ENCODE measurements at places on chromosomes 12 and 14.

DNA sequence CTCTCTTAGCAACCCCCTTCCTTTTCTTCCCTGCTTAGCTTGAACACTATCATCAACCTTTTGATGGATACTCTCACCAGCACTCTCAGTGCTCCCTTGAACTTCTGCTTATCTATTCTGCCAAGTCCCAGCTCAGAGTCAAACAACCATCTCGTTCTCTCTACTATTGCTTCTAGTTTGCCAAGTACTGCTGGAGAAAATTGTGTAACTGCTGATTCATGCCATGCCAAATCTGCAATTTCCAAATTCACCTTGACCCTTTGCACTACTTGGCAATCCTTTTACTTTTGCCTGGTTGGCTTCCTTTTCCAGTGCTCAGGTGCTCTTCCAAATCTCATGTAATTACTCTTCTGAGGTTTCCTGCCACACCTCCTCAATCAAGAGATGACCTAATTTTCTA is 2.8 kb upstream of the CCDC196 start:
- H3K27me3 ChIP-seq: no peaks in the 10 kb centered on the region
- H3K36me3 ChIP-seq: no peaks in the 10 kb centered on the region
- H3K4me1 ChIP-seq: no peaks in the 10 kb centered on the region
- no peak overlapping the region for H3K4me3 ChIP-seq
- no peak overlapping the region for H3K27ac ChIP-seq

DNA sequence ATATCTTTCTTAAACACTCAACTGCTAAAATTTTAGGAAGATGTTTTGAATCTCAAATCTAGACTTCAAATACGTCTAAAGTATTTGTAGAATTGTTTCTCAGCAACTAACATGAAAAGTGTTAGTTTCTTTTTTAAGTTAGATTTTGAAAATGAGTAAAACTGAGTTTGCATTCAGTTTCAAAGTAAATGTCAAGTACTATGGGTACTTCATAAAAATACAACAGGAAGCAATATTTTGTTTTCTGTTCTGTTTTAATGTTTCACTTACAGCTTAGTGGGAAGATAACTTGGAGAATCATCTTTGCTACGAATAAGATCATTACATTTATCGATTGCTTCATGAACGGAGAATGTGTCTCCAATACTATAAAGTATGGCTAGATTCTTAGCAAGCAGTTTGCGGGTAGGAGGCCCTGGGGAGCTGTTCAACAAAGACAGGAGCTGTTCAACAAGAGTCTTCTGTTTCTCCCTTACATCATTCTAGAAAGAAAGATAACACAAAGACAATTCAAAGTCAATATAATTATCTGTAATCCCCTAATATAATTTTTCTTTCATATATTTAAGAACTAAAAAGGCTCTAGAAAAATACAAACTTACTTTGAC is 20.2 kb downstream of the HEATR5A start:
- peaks cover 15% of the 10 kb centered on the region for H3K36me3 ChIP-seq
- H3K27ac ChIP-seq: peak overlapping the region; percentile 75
- H3K27me3 ChIP-seq: no peaks in the 10 kb centered on the region
- DNase-seq: no peak
- peak overlapping the region; percentile 53 for H3K4me3 ChIP-seq

GRCh38 chr12:2266666-2267620 is 214.2 kb downstream of the CACNA1C start:
- H3K27me3 ChIP-seq: peaks cover 4% of the 10 kb centered on the region
- H3K27ac ChIP-seq: no peak overlapping the region
- no peaks in the 10 kb centered on the region for H3K4me1 ChIP-seq
- no peak overlapping the region for H3K4me3 ChIP-seq
- no peaks in the 10 kb centered on the region for H3K36me3 ChIP-seq
- DNase-seq: no peak

DNA sequence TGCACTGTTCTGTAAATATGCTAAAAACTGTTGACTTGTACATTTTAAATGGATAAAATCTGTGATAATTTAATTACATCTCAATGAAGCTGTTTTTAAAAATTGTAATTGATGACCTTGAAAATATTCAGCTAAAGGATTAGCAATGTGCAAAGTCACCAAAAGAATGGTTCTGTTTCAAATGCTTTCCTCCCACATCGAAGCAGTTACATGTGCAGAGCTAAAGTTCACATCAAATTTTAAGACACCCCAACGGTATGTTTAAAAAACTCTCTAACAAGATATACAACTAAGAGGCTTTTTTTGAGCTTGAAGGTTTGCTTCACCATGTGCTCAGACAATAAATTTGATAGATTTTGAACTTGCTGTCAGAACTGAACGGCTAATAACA is 114.6 kb upstream of the KRAS start:
- peaks cover 27% of the 10 kb centered on the region for H3K4me1 ChIP-seq
- peak overlapping the region; percentile 39 for H3K4me3 ChIP-seq
- DNase-seq: no peak
- peaks cover 3% of the 10 kb centered on the region for H3K36me3 ChIP-seq
- peak overlapping the region; percentile 89 for H3K27ac ChIP-seq

- H3K4me1 ChIP-seq: no peaks in the 10 kb centered on the region
- peaks cover 16% of the 10 kb centered on the region for H3K27me3 ChIP-seq
- DNase-seq: no peak
- peaks cover 1% of the 10 kb centered on the region for H3K36me3 ChIP-seq
Observed at GRCh38 chr12:12930633-12931219, 21.2 kb downstream of the GPRC5D start.

DNA sequence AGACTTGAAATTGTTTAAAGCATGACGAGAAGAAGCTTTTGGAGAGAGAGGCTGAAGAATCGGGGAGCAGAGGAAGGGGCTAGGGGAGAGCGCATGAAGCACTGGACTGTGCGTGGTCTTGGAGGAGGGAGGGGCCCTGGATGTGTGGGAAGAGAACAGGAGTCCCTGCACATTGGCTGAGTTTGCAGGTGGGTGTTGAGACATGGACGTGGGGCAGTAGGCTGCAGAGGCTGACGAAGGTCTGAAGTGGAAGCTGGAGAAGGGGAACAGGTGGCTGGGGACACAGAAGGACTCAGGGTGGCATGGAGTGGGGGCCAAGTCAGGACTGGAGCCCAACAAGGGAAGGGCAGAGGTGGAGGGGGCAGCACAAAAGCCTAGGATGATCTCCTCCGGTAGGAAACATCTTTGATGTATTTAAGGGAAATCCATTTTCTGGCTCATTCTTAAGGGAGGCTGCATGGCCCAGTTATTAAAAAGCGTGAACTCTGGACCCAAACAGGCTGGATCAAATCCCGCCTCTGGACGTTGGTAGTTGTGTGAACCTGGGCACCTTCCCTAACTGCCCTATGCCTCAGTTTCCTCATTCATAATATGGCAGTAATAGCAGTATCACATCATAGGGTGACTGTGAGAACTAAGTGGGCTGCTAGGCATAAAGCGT is 29.0 kb downstream of the ADGRD1 start:
- H3K27ac ChIP-seq: no peak overlapping the region
- H3K4me3 ChIP-seq: no peak overlapping the region
- no peaks in the 10 kb centered on the region for H3K36me3 ChIP-seq
- no peak for DNase-seq
- H3K4me1 ChIP-seq: no peaks in the 10 kb centered on the region

DNA sequence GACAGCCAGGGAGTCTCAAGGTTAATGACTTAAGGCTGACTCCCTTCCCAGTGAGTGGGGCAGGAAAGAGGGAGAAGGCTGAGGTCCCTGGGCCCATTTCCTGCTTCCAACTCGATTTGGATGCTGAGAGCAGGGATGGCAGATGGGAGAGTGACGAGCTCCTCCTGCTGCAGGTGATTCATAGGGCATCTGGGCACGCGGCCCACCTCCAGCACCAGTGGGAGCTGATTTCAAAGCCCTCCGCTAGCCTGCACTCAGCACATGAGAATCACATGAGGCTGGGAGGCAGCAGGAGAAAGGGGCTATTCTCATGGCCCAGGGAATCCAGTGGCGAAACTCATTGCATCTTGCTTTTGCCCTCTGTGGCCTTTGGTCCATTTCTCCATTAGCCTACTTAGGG is 90.8 kb downstream of the SSPN start:
- no peak overlapping the region for H3K27ac ChIP-seq
- H3K4me3 ChIP-seq: no peak overlapping the region

GRCh38 chr14:90198541-90199060 is 57.8 kb upstream of the PSMC1 start:
- no peaks in the 10 kb centered on the region for H3K4me1 ChIP-seq
- no peak overlapping the region for H3K4me3 ChIP-seq
- H3K27ac ChIP-seq: no peak overlapping the region
- H3K36me3 ChIP-seq: no peaks in the 10 kb centered on the region
- no peak for DNase-seq

DNA sequence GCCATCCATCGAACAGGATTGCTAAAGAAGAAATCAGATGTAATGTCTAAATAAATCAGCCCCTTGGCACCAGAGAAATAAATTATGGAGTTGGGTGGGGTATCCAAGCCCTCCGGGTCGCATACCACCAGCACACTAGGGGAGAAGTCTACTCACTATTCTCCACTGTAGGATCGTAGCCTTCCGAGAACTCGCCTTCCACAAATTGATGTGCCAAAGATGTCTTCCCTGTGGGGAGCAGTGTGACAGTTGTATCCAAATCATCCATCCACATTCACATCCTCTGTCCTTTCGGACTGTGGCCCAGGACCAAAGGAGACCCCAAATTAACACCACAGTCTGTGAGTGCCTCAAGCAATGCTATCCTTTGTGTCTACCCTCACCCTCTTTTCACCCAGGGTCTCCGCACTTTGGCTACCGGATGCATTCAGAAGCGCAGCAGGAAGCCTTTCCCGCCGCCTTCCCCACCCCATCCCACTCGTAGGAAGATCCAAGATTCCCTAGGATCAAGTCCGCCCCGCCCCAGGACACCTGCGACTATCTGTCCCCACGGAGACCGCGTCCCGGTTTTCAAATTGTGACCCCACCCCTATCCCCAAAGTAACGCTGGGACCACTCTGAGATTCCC is 786 bp downstream of the RHEBL1 start:
- no peak for DNase-seq
- H3K36me3 ChIP-seq: peaks cover 6% of the 10 kb centered on the region
- peak overlapping the region; percentile 86 for H3K27ac ChIP-seq

GRCh38 chr14:90620568-90621077 is 195.6 kb downstream of the TTC7B start:
- H3K4me3 ChIP-seq: no peak overlapping the region
- no peak overlapping the region for H3K27ac ChIP-seq
- H3K4me1 ChIP-seq: no peaks in the 10 kb centered on the region
- H3K36me3 ChIP-seq: no peaks in the 10 kb centered on the region

DNA sequence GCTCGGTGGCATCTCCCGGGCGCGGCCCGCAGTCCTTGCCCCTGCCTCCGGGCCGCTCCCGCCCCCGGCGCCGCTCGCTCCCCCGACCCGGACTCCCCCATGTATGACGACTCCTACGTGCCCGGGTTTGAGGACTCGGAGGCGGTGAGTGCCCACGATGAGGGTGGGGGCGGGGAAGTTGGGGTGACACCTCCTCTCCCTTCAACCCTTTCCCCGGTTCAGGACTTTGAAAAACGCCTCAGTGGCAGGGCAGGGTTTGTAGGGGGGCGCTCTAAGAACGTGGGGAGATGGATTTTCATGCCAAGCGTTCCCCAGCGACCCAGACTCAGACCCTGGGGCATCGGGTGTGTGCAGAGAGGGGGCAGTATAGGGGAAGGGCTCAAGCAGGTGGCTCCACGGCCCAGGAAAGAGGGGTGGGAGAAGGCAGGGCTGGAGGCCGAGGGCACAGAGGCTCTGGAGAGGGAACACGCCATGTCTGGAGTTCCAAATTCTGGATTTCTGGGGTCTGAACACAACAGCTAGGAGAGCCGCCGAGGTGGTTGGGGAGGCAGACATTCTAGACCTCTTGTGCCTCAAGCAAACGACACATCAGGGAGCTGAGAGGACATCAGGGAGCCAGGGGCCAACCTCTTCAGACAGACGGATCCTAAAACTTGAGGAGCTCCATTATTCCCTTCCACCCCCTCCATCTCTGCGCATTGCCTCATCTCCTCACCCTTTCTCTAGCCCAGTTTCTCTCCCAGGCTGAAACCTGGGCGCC is 715 bp downstream of the CACNB3 start:
- peak overlapping the region; percentile 85 for H3K4me3 ChIP-seq
- H3K27ac ChIP-seq: no peak overlapping the region
- peak; percentile 50 for DNase-seq
- peaks cover 31% of the 10 kb centered on the region for H3K4me1 ChIP-seq

GRCh38 chr14:33948869-33949408 is 1.9 kb downstream of the EGLN3 start:
- H3K36me3 ChIP-seq: no peaks in the 10 kb centered on the region
- peak overlapping the region; percentile 1 for H3K27ac ChIP-seq
- peaks cover 46% of the 10 kb centered on the region for H3K27me3 ChIP-seq
- peak overlapping the region; percentile 76 for H3K4me3 ChIP-seq
- DNase-seq: no peak

DNA sequence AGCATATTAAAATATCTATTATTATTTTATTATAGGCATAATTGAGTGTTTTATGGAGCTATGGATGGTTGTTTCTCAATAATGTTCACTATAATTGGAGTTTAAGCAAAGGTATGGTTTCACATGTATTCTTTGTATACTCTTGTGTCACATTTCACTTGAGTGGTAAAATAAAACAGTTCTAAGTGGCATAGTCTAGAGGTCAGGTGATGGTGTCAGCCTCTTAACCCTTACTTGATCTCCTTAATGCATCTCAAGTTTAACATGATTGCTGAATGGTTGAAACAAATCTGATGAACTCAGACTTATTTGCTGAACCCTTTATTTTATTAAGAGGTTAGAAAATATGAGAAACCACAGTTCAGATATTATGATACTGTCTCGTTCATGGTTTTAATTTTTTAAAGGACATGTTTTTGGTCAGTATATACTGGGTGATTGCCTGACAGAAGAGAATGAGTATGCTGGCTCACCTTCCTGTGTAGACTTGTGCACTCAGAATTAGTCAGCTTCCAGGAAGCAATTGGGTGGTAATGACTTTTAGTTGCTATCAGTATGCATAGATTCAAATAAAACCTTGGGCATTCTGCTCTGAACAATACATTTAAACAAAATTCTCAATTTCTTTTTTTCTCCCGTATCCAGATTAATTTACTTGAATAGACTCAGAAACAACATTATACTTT is 464.6 kb downstream of the PCNX1 start:
- H3K36me3 ChIP-seq: peaks cover 25% of the 10 kb centered on the region
- H3K4me1 ChIP-seq: peaks cover 29% of the 10 kb centered on the region
- no peaks in the 10 kb centered on the region for H3K27me3 ChIP-seq
- H3K4me3 ChIP-seq: peak overlapping the region; percentile 28

DNA sequence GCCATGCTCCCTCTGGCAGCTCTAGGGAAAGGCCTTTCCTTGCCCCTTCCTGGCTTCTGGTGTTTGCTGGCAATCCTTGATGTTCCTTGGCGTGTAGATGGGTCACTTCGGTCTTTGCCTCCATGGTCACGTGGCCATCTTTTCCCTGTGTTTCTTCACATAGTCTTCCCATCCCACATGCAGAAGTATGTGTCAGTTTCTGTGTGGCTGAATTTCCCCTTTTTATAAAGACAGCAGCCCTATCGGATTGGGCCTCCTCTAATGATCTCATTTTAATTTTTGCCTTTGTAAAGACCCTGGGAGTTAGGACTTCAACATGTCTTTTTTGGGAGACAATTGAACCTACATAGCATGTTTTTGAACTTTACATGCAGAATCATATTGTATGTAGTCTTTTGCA is 107.2 kb upstream of the FGD4 start:
- H3K4me1 ChIP-seq: no peaks in the 10 kb centered on the region
- H3K27me3 ChIP-seq: no peaks in the 10 kb centered on the region
- no peak overlapping the region for H3K27ac ChIP-seq
- DNase-seq: no peak
- H3K36me3 ChIP-seq: no peaks in the 10 kb centered on the region
- no peak overlapping the region for H3K4me3 ChIP-seq

Measured in activated CD8-positive, alpha-beta memory T cell treated with anti-CD3 and anti-CD28 coated beads, Interleukin-2, amount 10 ng/mL, durations not matched to agents 7 days and 5 days (primary cell).